ENCODE measurements at places on chromosomes 16 and 17.

DNA sequence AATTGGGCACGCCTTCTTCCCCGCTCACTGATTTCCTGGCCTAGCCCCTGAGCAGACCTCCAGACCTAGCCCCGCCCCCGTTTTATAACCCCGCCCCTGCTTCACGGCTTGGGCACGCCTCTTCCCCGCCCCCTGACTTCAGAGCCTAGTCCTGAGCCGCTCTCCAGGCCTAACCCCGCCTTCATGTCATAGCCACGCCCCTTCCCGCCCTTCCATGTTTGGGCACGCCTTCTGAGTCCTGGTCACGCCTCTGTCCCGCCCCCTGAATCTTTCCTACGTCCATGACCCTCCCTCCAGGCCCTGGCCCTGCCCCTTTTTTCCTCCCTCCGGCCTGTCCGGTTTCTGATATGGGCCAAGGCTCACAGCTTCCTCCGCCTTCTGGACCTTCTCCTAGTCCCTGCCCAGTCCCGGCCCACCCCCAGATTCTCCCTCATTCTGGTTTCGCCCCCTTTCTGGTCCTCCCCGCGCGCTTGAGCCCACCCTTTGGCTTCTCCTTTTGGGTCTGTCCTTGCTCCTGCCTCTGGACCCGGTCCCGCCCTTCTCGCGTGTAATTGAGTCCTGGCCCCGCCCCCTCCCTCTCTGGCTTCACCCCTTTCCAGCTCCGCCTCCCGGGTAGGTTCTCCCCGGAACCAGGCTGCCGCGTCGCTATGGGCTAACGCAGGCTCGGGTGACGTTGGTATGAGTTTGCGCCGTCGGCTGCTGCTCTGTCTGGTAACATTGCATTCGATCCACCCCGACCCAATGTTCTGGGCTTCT is 15.1 kb upstream of the EEF2K start:
- DNase-seq: peak; percentile 99

- no peak for DNase-seq
Observed at GRCh38 chr17:61413661-61414126, 14.1 kb downstream of the TBX2 start.

- no peak for DNase-seq
Observed at GRCh38 chr17:38353668-38354067, 2.0 kb downstream of the SOCS7 start.

DNA sequence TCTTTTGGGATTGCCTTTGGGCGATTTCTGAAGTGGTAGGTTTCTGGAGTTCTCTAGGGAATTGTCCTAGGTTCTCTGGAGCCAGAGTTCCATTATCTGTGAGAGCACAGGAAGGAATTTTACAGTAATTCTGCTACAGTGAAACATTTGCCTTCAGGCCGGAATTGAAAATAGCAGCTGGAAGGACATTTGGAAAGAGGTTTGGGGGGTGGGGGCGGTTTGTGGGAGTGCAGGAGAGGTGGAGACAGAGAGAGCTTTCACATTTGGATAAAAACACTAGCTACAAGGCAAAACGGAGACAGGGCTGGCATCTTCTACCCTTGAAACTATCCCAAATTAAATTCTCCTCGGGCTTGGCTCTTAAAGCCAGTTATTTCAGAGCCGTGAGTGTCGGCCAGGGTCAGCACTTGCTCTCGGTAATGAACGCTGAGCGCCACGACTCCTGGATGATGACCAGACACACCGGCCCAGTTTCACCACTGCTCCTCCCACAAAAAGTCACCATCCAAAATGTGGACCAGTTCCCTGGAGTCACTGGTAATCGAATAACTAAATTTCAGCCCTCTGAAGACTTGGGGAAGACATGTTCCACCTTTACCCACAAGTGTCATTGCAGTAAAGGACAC is 67.7 kb upstream of the TANC2 start:
- no peak for DNase-seq

DNA sequence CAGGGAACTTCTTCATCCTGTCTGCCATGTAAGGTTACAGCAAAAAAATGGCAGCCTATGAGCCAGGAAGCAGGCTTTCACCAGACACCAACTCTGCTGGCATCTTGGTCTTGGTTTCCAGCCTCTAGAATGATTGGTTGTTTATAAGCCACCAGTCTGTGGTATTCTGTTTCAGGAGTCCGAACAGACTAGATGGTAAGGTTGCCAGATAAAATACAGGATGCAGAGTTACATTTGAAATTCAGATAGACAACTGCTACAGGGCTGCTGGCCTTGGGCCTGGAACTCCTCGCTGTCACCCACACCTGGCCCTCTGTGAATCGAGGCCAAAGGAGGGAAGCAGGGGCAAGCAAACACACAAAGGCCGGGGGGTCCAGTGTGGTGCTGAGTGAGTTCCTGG is 478.8 kb upstream of the CCL2 start:
- no peak for DNase-seq

GRCh38 chr16:81864646-81865382 is 85.7 kb downstream of the PLCG2 start:
- DNase-seq: no peak

DNA sequence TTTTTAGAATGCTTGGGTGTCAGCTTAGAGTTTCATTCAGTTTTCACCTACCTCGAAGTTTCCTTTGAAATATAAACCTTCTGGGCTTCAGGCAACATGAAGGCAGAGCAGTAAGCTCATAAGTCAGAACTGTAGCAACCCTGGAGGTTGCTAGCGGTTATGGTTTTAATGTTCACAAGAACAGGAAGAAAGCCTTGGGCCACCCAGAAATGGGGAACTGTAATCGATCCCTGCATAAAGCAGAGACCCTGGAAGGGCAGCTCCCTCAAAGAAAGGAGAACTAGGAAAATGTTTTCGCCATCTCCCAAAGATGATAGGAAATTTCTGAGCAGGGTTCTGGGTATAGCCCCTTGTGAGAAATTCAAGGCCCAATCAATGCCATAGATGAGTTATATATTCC is 47.8 kb upstream of the RASL10B start:
- no peak for DNase-seq

DNA sequence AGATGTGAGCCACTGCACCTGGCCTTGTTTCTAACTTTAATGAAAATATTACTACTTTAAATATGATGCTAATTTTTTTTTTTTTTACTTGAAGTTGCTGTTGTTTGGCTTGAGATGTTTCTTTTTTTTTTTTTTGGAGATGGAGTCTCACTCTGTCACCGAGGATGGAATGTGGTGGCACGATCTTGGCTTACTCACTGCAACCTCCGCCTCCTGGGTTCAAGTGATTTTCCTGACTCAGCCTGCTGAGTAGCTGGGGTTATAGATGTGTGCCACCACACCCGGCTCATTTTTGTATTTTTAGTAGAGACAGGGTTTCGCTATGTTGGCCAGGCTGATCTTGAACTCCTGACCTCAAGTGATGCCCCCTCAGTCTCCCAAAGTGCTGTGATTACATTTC is 23.6 kb downstream of the IGSF6 start:
- DNase-seq: no peak

- DNase-seq: no peak
Observed at GRCh38 chr17:75727391-75727790, 6.1 kb downstream of the ITGB4 start.

DNA sequence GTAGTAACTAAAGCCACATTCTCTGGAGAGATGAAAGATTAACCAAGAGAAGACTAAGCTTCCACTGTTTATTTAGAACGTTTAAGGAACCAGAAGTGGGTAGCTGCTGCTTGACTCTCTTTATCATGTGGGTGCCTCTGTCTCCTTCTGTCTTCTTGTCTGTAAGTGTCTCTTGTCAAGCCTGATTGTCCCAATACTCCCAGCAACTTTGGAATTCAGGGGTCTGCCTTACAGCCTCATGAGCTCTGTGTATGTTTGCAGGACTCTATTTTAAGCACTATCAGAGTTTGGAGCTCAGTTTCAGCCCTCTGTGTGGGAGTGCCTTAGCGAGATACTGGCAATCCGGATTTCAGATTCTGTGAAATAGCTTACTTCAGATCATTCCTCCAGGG is 29.3 kb upstream of the SPACA3 start:
- no peak for DNase-seq
